Kidney tubule cell (primary cell): ENCODE measurements at places on chromosomes 3 and 15.

GRCh38 chr15:85750319-85751290 is 44.1 kb downstream of the KLHL25 start:
- no peak for DNase-seq

GRCh38 chr15:75810874-75811498 is 32.3 kb upstream of the UBE2Q2 start:
- no peak for DNase-seq

DNA sequence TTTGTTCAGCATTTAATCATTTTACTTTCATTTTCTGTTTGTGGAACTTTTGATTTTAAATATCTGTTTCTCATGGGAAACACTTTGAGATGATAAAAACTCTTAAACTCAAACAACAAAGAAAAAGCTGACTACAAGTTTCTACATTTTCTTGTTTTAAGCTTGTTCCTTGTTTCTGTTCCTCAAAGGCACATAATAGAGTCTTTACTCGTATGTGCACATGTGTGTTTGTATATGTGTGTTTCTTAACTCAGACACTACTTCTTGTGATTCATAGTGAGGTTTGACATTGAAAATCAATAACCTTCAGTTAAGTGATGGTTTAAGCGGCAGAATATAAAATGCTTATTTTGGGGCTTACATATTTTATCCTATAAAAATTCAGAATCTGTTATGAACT is 786.7 kb upstream of the EPHA6 start:
- DNase-seq, result no peak

GRCh38 chr3:192188218-192188835 is 539.0 kb downstream of the FGF12 start:
- peak; percentile 55 for DNase-seq

DNA sequence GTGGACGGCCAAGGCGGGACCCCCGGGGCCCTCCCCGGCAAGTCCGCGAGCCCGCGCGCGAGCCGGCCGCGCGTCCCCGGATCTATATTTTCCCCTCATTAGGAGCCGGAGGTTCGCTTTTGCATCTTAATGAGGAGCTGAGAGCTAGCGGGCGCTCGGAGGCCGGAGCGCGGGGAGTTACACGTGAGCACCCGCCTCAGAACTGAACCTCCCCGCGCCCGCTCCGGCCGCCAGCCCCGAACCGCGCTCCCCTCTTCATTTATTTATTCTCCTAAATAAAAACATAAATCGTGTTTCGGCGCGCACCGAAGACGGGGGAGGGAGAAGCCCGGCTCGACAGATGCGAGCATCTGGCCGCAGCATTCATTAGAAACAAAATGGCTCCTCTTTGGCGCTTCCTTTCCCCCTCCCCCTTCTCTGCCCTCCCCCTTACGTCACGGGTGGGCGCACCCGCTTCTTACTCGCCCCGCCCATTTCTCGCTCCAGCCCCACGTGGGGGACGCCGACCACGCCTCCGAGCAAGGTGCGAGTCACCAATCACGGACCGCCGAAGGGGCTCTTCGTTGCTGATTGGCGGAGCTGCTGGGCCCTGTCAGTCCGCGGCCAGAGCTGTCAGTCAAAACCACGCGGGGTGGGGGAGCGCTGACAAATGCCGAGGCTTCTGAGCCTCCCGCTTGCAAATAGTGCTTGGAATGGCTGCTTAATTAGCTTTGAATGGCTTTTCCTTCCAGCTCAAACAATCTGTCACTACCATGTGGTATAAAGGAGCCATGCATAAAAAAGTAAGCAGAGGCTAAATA is 1.6 kb upstream of the TLE3 start:
- DNase-seq, result peak; percentile 99

DNA sequence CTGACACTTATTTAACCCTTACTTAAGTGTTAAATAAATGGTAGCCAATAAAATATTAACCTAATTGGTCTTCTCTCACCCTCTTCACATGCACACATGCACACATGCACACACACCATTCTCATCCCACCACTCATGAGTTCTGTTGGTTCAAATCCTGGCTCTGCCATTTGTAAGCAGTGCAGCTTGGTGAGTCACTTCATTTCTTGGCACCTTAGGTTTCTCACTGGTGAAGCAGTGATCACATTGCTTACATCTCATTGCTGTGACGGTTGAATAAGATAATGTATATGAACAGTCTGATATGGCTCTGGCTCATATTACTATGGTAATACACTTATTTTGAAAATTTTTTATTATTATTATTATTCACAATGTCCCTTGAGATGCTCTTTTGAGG is 33.8 kb downstream of the RIOX2 start:
- DNase-seq, result no peak

- no peak for DNase-seq
These were observed 127.4 kb downstream of the ATP10A start for GRCh38 chr15:25735550-25736384.

- peak; percentile 51 for DNase-seq
These were observed 322.7 kb upstream of the ZNF717 start for GRCh38 chr3:76107935-76108570.

DNA sequence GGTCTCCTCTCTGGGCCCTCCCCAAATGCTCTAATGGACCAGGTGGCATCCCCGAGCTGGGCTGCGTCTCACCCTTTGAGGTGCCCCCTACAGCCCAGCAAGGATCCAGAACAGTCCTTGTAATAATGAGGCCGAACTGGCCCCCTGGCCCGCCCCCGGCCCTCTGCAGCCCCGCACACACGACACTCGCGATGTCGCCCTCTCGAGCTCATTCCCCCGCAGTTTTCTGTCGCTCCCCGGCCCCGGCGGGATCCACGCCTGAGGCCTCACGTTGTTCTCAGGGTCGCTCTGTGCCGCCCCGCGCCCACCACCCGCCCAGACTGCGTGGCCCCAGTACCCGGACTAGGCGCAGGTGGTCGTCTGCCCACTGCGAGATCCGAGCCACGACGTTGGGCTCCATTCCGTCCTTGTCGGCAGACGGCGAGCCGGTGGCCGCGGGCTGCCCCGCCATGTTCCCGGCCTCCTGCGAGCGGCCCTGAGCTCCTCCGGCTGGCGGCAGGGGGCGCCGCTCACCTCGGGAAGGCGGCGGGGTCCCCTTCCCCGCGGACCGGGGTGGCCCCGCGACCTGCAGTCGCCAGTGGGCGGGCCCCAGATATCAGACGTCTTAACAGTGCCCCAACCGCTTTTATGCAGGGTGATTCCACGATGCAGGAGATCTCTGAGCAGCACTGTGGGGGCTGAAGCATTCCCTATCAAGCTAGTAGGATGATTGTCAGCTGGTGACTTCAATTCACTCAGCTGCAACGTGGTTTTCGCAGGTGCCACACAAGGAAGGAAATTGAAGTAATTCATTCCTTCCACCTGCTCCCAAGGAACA is at the start of gene C3orf33:
C3orf33 (minus strand) TSS at position 477 of the 817 bp plus-strand sequence; CDS start at position 451, 26 bp downstream.
- DNase-seq, result peak; percentile 74

DNA sequence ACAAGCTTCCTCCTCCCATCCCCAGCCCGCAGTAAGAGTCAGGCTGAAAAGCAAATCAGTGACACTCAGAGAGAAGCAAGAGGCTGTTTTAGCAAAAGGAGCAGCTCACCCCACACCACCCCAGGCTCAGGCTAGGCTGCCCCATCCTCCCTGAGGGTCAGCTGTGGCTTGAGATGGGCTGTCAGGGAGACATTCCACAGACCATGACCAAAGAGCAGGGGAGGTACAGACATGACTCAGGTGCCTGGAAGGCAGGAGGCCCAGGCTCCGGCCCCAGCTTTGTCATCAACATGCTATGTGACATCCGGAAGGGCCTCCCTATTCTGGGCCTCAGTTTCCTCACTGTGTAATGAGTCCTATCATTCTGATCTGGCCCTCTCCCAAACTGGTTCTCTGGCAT is 24.7 kb downstream of the HCN4 start:
- DNase-seq, result peak; percentile 86

DNA sequence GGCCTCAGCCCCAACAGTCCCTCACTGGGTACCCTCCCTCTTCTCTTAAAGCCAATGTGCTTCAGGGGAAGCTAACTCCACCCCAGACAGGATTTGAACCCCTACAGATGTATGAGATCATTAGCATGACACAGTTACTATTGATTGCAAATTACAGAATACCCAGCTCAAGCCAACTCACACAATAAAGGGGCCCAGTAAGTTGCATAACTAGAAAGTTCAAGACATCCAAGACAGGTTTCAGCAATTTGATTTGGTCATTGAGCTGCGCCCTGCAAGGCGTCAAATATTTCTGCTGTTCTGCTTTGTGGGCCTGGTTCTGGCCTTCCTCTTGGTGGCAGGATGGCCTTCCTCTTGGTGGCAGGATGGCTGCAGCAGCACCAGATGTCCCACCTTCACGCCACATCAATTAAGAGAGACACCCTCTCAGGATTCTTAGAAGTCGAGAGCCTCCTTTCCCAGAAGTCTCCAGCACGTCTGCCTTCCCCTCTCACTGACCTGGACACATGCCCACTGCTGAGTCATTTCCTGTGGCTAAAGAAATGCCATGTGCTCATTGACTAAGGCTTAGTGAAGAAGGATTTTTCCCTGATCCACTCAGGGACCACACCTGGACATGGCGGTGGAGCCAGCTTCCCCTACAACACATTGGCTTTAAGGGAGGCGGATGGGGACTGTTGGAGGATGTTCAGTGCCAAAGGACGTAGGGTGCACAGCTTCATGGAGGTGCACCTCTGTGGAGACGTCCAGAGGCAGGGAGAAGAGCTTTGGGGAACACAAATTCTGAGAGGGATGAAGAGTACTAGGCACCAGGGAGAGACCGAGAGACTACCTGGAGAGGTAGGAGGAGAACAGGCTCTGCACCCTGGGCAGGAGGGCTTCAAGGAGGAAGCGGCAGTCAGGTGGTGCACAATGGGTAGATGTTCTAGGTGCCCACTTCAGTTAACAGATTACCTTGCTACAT is 49.1 kb downstream of the DNASE1L3 start:
- DNase-seq, result peak; percentile 97

DNA sequence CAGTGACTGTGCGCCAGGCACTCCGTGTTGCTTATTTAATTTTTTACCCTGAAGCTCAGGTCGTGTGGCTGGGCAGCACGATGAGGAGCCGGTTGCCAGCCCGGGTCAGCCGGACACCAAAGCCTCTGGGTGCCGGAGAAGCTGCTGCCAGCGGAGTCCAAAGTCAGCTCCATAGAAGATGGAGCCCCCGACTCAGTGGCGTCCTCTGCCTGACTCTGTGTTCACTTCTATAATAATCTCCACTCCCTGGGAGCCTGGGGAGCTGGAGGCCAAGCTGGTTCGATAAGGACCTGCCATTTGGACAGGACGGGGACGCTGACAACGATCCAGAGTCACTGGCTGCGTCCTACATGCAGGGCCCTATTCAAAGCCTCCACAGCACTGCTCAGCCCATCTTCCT is 78.6 kb downstream of the VGLL4 start:
- no peak for DNase-seq

- DNase-seq, result peak; percentile 16
These were observed 121.1 kb upstream of the NANOGP8 start for GRCh38 chr15:35206060-35206675.

DNA sequence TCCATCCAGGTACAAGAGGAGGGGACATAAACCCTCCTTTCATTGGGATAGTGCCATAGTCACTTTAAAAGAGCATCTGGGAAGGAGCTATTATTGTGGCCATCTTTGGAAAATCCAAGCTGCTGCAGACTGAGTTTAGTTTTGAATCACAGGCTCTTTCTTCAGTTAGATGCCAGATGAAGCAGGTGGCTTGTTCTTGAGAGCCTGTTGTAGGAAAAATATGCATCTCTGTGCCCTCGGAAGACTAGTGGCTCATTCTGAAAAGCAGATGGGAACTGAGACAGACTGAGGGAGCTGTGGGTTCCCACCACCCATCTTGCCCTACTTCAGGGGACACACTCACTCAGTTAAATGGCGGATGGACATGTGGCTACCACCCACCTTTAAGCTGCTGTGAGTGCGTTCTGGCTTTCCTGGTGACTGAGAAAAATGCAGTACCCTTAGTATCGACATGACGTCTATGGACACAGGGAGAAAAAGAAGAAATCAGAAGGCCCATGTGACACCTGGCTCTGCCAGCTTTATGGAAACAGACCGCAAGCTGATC is 50.2 kb downstream of the RARB start:
- DNase-seq, result no peak

GRCh38 chr3:150503402-150504099 is 42.7 kb downstream of the SERP1 start:
- DNase-seq, result no peak

- DNase-seq, result peak; percentile 97
These were observed 110.6 kb upstream of the DCBLD2 start for GRCh38 chr3:99012051-99012450.

GRCh38 chr15:70596354-70597055 is 166.9 kb downstream of the UACA start:
- peak; percentile 91 for DNase-seq

- peak; percentile 91 for DNase-seq
These were observed 1134.2 kb downstream of the ROBO1 start for GRCh38 chr3:78633626-78634025.

DNA sequence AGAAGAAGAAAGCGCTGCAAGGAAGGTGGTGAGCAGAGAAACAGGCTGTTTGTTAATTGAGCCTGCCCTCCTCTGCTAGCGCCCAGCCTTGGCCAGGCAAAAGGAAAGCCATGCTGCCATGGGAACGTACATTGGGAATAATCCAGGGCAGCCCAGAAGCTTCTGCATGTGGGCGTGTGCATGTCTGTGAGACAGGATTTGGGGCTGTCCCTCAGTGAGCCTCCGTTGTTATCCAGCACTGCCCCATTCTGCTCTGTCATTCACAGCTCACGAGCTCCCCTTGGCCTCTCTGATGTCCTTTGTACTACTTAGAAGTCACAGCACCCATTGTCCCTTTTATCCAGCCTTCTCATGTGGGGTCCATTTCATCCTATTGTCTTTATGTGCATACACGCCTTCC is 239.1 kb upstream of the ROPN1 start:
- DNase-seq, result no peak

DNA sequence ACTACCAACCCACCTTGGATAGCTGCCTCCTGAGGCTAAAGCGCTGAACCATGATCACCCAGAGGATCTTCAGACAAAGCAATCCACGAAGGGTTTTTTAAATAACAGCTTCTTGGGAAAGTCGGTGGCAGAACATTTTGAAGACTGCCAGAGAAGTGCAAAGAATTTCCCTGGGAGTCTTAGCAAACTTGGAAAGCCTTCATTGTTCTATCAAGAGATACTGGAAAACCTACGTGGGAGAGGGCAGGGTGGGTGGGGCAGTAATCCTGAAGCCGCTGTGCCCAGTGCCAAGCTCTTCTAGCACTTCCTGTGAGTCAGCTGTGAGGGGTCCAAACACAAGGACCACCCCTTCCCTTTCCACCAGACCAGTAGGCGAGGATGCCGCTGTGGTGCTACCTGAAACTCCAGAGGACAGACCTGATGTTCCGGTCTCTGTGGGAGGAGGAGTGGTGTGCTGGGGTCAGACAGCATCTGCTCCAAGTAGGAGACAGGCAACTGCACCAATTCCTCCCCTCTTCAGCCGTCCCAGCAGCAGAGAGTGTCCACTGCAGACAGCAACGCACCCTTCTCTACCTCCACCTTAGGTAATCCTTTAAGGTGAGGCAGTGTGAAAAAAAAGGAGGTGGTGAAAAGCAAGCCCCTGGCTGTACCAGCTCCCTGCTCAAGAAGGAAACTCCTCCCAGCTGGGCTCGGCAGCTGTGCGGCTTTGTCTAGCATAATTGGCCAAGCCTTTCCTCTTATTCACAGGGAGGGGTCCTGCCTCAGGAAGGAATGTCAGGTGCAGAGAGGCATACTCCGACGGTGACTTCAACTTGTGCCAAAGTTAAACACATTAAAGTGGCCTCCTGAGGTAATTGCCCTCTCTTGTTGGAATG is 99.0 kb downstream of the TMCC1 start:
- peak; percentile 99 for DNase-seq

GRCh38 chr3:29746163-29746760 is 465.4 kb downstream of the RBMS3 start:
- DNase-seq, result no peak

GRCh38 chr3:23232854-23233253 is 29.7 kb downstream of the UBE2E2 start:
- DNase-seq, result no peak
